ENCODE measurements at places on chromosomes 6 and 20.

GRCh38 chr6:79031821-79032590, 46.0 kb downstream of the PHIP start:
- no peak for DNase-seq

DNA sequence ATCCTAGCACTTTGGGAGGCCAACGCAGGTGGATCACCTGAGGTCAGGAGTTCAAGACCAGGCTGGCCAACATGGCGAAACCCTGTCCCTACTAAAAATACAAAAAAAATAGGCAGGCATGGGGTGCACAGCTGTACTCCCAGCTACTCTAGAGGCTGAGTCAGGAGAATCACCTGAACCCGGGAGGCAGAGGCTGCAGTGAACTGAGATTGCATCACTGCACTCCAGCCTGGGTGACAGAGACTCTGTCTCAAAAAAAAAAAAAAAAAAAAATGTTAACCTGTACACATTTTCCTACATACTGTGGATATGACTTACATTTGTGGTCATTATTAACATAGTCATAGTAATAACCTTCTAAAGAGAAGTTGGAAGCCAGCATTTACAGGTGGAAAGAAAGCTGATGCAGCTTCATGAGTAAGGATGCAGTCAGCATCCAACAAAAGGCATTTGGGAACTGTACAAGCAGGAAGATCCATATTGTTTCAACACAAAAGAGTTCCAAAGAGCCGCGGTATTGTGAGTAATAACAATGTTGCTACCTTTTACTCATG, 186.2 kb downstream of the GPX5 start:
- DNase-seq: no peak

GRCh38 chr6:151096255-151096612, 143.5 kb upstream of the AKAP12 start:
- DNase-seq: no peak

GRCh38 chr6:146985111-146985510, 219.1 kb upstream of the STXBP5 start:
- no peak for DNase-seq

DNA sequence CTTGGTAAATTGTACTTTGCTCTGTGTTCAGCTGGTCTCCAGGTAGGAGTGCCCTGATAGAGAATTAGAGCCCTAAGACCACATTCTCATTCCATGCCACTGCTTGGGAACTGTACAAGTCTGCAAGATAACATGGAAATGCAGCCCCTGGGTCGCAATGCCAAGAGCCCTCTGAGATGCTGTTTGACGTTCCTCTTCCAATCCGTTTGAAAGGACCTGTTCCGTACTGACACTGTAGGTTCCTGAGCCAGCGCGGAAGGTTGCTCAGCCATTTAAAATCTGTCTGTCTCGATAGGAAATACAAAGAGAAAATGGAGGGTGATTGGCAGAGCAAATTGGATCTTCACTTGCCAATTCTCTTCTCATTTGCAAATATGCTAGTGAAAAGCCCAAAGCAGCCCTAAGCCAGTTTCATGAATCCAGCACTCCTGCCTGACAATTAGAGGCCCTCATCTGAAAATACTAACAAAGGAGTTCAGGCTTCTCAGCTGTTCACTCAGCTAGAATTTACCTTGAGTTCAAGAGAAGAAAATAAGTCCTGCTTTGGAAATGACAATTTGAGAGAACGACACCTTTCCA, 100.6 kb upstream of the AFDN start:
- no peak for DNase-seq

GRCh38 chr20:24376311-24377099, 92.9 kb upstream of the SYNDIG1 start:
- DNase-seq: no peak

GRCh38 chr6:90194371-90194841, 102.2 kb downstream of the BACH2 start:
- DNase-seq: no peak

DNA sequence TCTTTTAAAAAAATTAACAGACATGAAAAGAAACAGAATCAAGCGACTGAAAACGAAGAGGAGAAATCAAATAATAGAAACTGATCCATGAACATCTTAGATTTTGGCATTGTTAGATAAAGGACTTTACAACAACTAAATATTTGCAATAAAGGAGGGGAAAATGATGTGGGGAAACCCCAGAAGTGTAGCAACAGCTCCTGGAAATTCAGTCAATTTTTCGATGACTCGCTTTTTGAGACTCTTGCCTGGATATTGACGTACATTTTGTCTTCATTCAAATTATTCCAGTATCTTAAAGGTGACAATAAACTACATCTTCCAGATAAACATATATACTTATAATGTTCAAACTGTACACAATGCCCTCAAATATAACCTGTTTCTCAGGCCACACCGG, 44.1 kb downstream of the ADGB start:
- DNase-seq: no peak

GRCh38 chr6:32974016-32974333, 5.6 kb downstream of the BRD2 start:
- peak; percentile 55 for DNase-seq

DNA sequence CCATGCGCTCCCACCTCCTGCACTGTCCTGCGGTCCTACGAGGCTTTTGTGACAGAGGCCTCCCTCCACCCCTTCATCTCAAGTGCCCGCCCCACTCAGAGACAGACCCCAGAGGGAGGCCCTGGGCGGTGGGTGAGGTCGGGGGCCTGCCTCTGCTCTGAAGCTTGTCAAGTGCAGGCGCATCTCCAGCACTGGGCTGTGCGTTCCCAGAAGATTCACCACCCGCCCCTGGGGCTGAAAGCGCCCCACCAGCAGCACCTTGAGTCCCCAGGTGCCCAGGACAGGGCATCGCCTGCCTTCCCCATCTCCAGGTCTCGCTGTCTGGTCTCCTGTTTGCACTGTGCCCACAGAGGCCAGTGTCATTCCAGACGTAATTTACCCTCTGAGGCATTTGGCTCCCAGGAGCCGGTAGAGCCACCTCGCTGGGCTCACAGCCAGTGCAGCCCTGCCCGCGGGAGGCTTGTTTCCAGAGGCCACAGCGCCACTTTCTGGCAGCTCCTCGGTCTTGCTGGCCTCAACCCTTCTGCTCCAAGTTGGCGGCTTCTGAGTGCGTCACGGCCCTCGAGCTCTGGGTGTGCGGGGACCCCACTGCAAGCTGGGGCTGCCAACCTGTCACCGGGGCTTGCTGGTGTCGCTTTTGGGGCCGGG, 191.1 kb downstream of the TAF4 start:
- DNase-seq: no peak

DNA sequence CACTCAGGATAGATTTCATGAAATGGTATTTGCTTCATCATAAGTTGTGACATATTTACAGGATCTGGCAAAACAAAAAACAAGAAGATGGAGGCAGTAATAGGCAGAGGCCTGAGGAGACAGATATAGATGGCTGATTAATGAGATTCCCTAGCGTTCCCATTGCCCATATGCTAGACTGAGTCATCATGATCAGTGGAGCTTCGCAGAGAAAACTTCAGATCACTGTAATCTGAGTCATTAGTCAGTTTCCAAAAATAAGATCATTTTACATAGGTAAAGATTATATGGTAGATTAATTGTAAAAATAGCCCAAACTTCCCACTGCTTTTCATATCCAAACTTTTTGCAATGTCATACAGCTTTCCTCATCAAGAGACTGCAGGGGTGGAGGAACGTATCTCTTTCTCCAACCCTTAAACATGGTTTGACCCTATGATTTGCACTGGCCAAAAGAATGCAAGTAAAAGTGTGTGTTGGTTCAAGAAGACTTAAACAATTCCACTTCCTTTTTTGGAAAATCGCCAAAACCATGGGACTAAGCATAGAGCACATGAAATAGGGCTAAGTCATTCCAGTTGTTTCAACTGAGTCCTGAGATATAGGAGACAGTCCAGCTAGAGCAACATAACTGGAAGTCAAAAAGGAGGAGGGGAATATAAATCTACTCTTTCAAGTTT, 626.0 kb downstream of the RNF144B start:
- no peak for DNase-seq

DNA sequence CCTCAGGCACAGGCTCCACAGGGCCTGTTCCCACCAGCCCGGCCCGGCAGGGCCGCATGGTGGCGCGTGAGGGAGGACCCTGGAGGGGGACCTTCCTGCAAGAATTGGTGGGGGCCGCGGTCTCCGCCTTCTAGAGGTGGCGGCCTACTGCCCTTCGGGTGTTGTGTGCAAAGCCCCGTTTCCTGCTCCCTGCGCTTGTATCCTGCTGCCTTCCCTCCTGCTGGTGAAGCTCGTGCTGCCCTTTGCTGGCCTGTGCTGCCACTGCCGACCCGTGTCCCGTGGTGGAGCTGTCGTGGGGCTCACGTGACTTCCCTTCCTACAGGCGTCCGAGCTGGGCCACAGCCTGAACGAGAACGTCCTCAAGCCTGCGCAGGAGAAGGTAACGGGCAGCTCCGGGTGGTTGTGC, 8.4 kb upstream of the COL20A1 start:
- DNase-seq: no peak

- DNase-seq: no peak
Measured at GRCh38 chr6:100134297-100134696, 140.3 kb upstream of the MCHR2 start.

- DNase-seq: no peak
Measured at GRCh38 chr6:162999575-163000285, 272.0 kb downstream of the PACRG start.

- DNase-seq: peak; percentile 67
Measured at GRCh38 chr20:10553326-10553984, 118.3 kb downstream of the SLX4IP start.

DNA sequence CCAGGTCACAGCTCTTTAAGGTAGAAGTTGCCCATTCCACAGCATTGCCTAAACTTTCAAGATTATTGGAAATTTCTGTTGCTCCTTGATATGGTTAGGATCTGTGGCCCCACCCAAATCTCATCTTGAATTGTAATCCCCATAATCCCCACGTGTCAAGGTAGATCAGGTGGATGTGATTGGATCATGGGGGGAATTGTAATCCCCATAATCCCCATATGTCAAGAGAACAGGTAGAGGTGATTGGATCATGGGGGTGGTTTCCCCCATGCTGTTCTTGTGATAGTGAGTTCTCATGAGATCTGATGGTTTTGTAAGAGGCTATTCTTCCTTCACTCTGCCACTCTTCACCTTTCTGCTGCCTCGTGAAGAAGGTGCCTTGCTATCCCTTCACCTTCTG, 327.4 kb upstream of the MAP3K7 start:
- DNase-seq: no peak

- DNase-seq: no peak
Measured at GRCh38 chr20:4585104-4585753, 136.5 kb upstream of the PRND start.

GRCh38 chr20:13791540-13792459, 7.0 kb downstream of the NDUFAF5 start:
- no peak for DNase-seq

- DNase-seq: no peak
Measured at GRCh38 chr20:63778857-63779256, 39.3 kb downstream of the SLC2A4RG start.

GRCh38 chr6:160750276-160750689, 48.2 kb downstream of the PLG start:
- no peak for DNase-seq

- no peak for DNase-seq
Measured at GRCh38 chr20:19659448-19659847, 98.6 kb upstream of the RIN2 start.

- DNase-seq: no peak
Measured at GRCh38 chr6:14274546-14275492, 157.2 kb downstream of the CD83 start.

GRCh38 chr6:123393331-123393730, 243.4 kb downstream of the TRDN start:
- peak; percentile 55 for DNase-seq

DNA sequence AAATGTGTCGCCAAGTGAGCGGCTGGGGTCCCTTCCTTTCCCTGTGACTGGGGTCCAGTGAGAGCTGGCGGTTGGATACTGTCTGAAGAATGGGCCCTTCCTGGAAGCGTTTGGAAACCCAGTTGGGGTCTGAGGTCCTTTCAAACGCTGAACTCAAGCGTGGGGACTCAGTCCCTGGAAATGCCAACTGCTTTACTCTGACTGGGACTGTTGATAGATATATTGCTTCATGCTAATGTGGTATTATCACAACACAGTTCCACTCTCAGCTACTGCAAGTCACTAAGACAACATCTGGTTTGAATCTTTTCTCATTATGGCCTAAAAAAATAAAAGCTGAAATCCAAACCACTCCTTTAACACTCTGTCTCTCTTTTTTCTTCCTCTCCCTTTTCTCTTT, 23.7 kb upstream of the PSMF1 start:
- DNase-seq: no peak

DNA sequence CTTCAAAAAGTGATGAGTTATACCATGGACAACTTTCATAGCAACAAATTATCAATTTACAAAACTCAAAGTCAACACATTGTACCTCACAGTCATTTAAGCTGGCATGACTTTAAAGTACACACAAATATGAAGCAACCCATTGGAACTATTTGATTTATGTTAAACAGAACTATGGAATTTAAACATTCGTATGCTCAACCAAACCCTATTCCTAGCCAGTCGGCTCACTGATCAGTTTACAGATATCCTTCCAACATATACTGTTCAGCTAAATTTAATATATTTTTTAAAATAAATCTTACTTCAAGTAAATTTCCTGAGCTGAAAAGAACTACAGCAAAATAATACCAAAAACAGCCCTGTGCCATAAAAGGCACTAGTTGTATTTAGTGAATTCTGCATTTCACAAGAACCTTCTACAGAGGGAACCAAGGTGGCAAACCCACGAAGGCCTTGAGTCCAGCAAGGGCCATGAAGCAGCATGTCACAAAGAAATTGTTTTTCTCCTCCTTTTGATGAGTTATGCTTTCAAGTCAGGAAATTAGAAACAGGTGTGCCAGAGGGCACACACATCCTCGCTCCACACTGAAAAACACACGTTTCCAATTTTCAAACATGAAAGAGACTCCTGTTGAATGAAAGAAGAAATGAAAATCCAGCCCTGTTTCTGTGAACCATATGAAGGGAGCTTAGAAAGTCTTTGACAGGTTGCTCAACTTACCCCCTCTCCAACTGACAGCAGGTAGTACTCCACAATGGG, 122.8 kb downstream of the TASP1 start:
- DNase-seq: no peak

GRCh38 chr6:156806155-156806554, 29.0 kb downstream of the ARID1B start:
- DNase-seq: no peak

GRCh38 chr6:37954791-37955190, 135.3 kb downstream of the ZFAND3 start:
- no peak for DNase-seq

DNA sequence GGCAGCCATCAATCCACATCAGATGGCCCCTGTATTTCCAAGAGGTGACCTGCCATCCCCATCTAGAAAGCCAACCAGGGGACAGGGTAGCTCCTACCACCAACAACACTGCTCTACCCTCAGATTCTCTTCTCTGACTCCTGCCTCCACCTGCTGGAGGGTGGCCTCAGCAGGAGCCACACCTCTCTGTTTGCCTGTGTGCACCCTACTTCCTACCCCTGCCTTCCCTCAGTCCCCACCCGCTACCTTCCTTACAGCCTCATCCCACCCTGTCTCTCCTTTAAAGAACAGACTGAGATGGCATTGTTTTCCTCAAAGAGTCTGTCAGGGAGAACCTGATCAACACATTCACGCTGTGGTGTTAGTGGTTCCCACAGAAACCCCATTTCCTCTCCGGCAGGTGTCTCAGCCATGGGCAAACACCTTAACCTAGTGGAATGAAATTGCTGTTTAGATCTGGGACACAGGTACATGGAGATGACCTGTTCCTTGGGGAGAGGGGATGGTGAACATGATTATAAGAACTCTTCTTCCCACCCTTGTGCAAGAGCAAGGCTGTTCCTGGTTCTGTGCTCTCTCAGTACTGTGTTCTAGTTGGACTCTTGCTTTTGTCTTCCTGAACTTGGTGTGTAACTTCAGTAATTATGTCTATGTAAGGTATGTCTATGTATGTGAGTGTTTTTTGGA, 1.8 kb downstream of the ENTPD6 start:
- DNase-seq: peak; percentile 21

- DNase-seq: no peak
Measured at GRCh38 chr6:133892813-133893691, 4.1 kb downstream of the TCF21 start.

Data from MM.1S (cell line).